Stimulated activated CD4-positive, alpha-beta T cell treated with anti-CD3 and anti-CD28 coated beads, Interleukin-2, amount 100 ng/mL, for 48 hours (primary cell): ENCODE measurements at places on chromosomes 2 and 18.
A peak's percentile ranks its signal among the peaks of the same experiment; 100 is the strongest.

- DNase-seq = no peak
Measured at GRCh38 chr2:82239176-82239575, 1934.6 kb upstream of the LRRTM1 start.

GRCh38 chr2:16774091-16774490 lies 108.5 kb upstream of the CYRIA start:
- DNase-seq = no peak

- no peak for DNase-seq
Measured at GRCh38 chr2:210128961-210129360, 42.2 kb downstream of the KANSL1L start.

- peak; percentile 62 for DNase-seq
Measured at GRCh38 chr2:191678437-191679100, 633 bp downstream of the NABP1 start.

DNA sequence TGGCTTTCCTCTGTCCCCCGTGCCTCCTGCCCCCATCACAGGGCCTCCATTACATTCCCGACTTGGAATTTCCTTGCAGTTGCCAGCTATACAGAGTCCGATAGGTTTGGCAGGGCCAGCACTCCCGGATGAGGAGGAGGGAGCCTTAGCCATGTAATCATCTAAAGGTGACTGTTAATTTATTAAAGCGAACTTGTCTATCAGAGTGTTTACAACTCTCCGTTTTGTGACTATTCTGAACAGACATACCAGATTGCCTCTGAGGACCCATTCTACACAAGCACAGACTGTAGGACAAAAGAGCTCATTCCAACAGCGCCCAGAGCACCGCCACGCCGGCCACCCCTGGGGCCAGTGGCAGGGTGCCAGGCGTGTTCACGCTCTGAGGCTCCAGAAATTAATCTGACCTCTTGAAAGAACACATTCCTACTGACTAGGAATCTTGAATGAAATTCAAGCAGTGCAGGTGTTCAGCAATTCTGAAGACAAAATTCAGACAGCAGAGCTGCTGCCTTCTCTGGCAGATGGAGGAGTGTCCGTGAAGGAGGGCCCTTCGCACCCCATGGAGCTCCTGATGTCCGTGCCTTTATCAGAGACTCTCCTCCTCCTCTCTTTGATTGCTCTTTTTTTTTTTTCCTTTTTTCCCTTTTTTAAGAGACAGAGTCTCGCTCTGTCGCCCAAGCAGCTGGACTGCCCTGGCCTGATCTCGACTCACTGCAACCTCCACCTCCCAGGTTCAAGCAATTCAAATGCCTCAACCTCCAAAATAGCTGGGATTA lies 58.1 kb upstream of the RALBP1 start:
- DNase-seq = no peak

GRCh38 chr2:237390235-237390634 lies 23.7 kb downstream of the COL6A3 start:
- no peak for DNase-seq

DNA sequence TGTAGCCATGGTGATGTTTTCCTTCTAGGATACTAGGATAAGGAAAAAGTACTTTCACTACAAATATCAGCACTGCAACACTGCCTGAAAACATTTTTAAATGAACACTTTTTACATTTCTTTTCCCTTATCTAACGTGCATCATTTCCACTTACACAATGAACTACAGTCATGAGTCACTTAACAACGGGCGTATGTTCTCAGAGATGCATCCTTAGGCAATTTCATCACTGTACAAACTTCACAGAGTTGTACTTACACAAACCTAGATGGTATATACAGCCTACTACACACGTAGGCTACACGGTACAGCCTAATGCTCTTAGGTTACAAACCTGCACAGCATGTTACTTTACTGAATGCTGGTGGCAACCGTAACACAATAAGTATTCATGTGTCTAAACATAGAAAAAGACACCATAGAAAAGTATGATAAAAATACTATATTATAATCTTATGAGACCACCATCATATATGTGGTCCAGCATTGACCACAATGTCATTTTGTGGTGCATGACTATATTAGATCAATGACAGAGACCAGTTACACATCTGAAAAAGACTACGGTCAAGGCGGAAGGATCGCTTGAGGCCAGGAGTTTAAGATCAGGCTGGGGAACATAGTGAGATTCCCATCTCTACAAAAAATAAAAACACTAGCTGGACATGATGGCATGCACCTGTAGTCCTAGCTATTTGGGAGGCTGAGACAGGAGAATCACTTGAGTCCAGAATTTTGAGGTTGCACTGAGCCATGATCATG lies 39.8 kb downstream of the WDR33 start:
- no peak for DNase-seq

- no peak for DNase-seq
Measured at GRCh38 chr2:240597419-240598181, 11.1 kb downstream of the CAPN10 start.

GRCh38 chr18:68925268-68925667 lies 127.4 kb downstream of the CCDC102B start:
- no peak for DNase-seq

DNA sequence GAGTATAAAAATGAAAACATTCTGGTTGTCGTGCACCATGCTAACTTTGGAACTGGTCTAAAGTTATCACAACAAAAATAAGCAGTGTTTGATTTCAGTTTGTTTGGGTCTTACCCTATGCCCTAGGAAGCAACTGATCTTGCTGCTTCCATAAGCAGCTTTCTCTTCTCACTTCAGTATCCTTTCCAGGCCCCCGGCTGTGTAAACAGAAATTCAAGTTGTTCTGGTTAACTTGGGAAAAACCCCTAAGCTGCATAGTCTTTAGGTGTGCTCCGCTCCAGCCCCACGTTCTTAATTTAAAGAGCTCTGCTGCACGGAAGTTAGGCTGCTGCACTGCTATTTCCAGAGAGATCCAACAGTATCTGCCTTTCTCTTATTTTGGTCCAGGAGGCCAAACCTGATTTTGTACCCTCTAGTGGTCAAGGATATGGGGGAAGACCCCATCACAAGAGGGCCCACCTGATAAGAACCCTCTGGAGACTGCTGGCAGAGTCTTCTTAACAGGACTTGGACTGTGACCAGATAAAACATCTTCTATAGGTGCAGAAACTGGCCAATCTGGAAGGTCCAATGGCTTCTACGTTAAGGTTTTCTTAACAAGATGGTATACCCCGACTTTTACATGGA lies 69.1 kb downstream of the FEZ2 start:
- DNase-seq = no peak
